ENCODE measurements at places on chromosomes 11 and 22. TPM values are rescaled to one million over a fixed set of nuclear protein-coding genes. Genes with fewer than 3 reads are reported as not detected.
A peak's percentile ranks its signal among the peaks of the same experiment; 100 is the strongest.

- DNase-seq, result no peak
These were observed 229.8 kb downstream of the TBC1D22A start for GRCh38 chr22:46992121-46992731.

DNA sequence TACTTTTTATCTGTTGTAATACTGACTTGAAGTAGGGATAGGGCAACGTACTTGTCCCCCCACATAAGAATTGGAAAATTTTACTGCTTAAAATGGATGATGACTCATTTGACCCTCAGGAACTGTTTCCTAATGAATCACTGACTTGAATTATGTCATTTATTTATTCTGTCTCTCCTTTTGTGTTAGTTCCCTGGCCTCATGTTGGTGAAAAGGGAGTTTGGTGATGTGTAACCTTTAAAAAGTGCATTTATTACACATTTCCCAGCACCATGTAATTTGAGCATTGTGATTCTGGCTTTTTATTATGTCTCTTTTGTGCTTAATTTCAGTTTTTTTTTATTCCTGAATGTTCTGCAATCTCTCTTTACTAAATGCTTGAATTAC lies 20.3 kb upstream of the PGM2L1 start:
- DNase-seq, result no peak

GRCh38 chr11:30533445-30533947 lies 52.7 kb downstream of the MPPED2 start:
- no peak for DNase-seq

GRCh38 chr11:70539360-70540095 lies 141.2 kb downstream of the CTTN start:
- DNase-seq, result peak; percentile 36

- DNase-seq, result no peak
These were observed 41.8 kb upstream of the SCN3B start for GRCh38 chr11:123696183-123696582.

DNA sequence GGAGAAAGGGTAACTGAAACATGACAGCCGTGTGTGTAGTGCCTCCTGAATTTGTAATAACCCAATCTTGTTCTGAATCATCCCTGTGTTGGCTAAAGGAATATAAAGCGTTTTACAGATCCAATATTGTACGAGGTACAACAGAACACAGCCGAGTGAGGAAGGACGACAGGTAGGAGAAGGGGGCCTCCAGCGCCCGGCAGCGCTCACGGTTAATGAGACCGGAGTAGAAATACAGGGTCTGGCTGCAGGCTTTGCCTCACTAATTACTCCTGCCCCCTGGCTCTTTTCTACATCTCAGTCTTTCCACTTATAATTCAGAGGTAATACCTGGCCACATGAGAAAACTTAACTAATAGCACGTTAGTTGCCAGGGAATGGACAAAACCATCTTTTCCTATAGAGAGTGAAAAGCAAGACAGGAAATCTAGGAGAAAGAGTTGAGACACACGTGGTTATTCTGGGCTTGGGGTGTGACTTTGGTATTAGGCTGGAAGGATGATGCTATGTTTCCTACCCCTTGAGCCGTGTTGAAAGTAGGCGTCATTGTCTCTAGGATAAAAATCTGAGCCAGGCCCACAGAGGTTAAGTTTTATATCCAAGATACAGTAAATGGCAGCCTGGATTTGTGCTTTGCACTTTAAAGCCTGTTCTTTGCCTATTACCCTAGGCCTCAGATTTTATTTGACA lies 54.1 kb downstream of the GRIK4 start:
- no peak for DNase-seq

DNA sequence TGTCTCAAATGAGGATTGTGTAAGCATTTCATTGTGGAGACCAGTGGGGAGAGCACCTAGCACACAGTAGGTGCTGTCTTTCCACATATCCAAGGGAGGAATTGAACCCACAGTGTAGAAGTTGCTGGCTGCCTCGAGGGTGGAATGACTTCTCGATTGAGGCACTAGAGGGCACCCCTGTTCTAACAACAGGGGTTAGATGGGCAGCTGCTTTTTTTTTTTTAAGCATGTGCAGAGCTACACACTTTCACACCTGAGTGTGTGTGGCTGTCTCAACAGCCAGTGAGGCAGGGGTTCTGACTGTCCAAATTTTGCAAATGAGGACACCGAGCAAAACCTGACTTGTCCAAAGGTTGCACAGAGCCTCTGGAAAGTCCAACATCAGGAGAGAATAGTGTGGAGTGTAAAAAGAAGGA lies 118.2 kb upstream of the CRYBB3 start:
- no peak for DNase-seq

- DNase-seq, result no peak
These were observed 106.1 kb downstream of the CD44 start for GRCh38 chr11:35245056-35245455.

GRCh38 chr11:117693344-117693743 lies 103.7 kb downstream of the DSCAML1 start:
- DNase-seq, result peak; percentile 5

GRCh38 chr22:47928631-47929030 lies 1166.2 kb downstream of the TBC1D22A start:
- DNase-seq, result no peak

DNA sequence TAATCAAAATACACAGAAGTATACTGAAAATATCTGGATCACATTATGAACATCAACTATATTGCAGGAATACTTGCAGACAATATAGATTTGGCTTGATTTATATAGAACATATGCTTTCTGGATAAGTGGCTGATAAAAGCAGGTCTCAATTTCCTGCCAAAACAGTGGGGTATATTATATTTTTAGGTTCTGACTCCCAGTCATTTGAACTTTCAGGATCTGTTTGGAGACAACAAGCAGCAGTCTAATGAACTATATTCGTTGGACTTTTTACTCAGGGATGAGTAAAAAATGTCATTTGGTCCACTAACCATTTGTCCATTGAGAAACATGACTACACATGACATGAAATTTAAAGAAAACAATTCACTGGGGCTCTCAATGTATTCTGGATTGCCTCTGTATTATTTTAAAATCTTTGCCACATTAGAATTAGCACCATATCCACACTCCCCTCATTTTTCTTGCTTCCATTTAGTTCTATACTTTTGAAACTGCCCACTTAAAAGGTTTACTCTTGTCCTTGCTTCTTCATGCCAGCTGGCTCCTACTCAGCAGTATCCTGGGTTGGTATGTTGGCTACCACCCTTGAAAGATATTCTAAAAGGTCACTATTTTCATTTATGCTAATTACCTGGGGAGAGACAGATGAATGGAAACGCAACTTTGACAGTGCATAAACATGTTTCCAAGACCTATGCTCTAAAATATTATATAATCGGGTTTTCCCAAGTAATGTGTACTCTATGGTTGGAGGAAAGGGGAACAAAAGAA lies 153.0 kb downstream of the APOL5 start:
- DNase-seq, result no peak

TESMIN gene
- 0.50 TPM for total RNA-seq

Data from heart left ventricle (tissue), 16 donors.